ENCODE measurements at places on chromosomes 1 and 21.

GRCh38 chr1:183313063-183313462 lies 105.1 kb downstream of the NMNAT2 start:
- no peak for DNase-seq

DNA sequence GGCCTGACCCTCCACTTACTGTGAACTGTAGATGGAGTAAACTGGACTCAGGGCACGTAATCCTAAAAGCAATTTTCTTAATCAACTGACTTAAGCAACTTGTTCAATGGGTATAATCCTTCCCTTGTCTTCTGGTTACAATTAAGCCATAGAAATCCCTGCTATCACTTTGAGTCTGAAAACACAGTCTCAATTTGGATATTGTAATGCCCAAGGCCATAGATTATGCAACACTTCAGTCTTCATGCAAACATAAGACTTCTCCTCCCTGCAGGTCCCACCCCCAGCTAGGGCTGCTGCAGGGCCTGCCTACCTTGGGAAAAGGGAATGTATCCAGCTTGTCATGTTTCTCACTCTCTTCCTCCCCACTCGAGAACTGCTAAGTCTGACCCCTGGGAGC lies 6.2 kb upstream of the SLC5A9 start:
- DNase-seq: no peak

DNA sequence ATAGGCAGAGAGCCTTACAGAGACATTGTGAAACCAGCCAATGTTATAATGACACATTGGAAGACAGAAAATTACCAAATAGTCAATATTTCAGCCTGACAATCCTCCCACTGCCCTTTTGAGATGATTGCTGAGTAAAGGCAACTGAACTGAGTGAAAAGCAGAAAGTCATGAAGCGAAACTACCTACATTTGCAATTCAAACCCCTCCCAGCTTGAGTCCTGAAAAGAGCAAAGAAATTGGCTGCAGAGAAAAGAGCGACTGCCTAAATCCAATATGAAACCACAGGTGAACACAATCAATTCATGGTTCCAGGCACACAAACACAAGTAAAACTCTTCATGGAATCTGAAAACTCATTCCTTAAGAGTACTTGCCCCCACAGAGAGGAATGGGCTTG lies 143.4 kb upstream of the CHRM3 start:
- no peak for DNase-seq

- DNase-seq: peak; percentile 76
Measured at GRCh38 chr21:44892536-44893277, 19.2 kb upstream of the PTTG1IP start.

- DNase-seq: no peak
Measured at GRCh38 chr1:223006917-223007648, 136.0 kb downstream of the TLR5 start.

DNA sequence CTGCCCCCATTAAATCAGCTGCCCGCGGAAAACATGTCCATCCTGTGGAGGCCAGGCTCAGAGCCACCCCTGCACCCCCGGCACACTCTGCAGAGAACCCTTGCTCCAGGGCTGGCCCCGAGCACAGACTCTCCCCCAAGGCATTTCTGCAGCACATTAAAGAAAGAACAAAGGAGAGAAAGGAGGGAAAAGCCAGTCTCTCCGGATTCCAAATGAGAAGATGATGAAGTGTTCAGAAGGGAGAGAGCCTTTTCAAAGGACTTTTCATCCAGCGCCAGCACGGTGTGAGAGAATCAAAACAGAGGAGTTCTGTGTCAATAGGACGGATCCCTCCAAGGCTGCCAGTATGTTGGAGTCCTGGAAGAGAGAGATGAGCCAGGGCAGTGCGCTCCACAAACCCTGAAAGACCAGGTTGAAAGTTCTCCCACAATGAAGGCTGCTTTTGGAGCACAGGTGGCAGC lies 498.3 kb downstream of the NPHP4 start:
- no peak for DNase-seq

DNA sequence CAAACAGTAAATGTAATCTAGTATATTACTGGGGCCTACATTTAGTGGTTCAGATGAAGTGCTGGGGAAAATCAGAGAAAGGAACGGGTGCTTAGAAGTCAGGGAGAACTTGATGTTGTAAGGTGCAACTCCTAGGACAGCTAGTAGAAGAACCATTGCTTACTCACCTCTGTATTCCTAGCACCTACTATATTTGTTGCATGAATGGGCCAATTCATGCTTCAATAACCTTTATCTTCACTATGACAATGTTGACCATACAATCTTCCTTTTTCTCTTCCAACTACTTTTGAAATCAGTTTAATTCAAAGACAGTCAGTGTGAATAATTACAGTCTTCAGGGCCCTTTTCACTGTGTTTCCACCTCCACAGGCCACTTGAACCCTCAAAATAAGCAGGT lies 125.0 kb upstream of the DMRTA2 start:
- no peak for DNase-seq

DNA sequence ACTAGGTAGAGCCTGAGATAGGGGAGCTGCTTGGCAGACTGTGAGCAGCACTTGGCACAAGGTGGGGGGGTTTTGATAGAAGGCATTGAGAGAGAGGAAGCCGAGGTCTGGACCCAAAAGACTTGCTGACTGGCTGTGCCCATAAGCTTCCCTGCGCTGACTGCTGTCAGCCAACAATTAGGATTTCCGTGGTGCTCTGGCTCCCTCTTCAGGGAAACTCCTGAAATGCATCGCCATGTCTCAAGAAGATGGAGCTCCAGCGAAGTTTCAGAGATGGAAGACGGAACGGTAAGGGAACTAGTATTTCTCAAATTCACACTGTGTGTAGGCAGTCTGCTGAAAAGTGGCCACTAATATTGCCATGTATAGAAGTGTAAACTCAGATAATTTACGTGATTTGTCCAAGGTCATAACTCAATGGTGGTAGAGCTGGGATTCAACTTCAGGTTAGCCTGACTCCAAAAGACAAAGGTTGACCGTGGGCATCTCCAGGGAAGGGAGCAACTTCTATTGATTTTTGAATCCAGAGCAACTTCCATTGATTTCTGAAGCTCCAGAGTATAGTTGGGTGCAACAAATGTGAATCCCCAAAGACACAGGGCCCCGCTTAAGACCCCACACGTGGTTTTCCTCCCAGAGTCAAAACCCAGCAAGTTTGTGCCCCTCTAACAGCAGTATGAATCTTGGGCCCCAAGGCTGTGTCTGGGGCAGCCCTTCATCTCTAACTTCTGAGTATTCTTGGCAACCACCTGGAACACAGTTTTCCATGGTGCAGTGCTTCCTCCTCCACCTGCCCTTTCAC lies 44.5 kb upstream of the CRNN start:
- peak; percentile 65 for DNase-seq

- no peak for DNase-seq
Measured at GRCh38 chr1:1625824-1626206, 6.2 kb upstream of the MMP23B start.

GRCh38 chr1:33972676-33973395 lies 109.0 kb downstream of the HMGB4 start:
- DNase-seq: no peak

DNA sequence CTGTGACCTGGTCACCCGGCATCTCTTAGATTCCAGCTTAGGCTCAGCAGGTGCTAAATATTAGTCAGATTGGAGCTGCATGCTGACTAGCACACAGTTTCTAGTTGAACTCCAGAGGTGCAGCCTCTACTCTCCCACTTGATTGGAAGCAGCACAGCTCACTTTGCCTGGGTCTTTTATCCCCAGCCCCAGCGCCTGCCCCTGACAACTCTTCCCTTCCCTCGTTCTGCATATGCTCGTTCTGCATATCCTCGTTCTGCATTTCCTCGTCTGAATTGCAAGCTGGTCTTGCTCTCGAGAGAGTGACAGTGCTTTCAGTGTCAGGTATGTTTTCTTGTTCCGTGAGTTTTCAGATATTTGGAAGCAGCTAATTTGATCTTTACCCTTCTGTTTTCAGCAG lies 11.7 kb downstream of the COL18A1 start:
- DNase-seq: no peak

- DNase-seq: peak; percentile 94
Measured at GRCh38 chr1:160858097-160858496, 4.6 kb downstream of the CD244 start.

GRCh38 chr1:42340901-42341300 lies 5.9 kb upstream of the FOXJ3 start:
- DNase-seq: no peak

DNA sequence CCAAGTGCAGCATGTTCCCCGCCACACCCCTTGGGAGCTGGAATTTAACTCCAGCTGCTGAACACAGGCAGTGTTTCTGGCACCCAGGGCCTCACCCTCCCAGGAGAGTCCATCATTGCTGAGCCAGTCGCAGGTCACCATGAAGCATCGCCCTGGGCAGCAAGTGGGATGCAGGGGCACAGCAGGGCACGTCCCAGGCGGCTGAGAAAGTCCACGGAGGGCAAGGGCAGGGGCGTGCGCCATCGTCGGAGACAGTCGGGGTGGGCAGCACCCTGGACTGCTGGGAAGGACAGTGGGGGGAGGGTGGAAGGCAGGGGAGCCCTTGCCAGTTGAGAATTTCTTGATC lies 69.2 kb upstream of the PDE9A start:
- no peak for DNase-seq

DNA sequence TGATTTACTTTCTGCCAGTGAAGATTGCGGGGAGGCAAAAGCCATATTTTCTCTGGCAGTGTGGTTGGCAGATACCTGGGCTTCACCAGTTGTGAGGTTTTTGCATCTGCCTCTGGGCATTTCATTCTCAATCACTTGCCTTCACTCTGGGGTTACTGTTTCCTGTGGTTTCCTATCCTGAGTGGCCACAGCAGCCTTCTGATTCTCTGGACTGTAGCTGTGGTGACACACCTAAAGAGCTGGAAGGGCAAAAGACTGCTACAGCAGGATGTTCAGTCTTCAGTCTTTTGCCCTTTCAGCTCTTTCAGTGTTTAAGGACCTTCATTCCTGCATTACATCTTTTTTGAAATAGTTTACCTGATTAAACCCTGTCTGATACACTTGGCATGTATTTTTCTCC lies 50.5 kb upstream of the GPR52 start:
- DNase-seq: no peak

GRCh38 chr1:110956586-110956985 lies 7.1 kb downstream of the LRIF1 start:
- no peak for DNase-seq

DNA sequence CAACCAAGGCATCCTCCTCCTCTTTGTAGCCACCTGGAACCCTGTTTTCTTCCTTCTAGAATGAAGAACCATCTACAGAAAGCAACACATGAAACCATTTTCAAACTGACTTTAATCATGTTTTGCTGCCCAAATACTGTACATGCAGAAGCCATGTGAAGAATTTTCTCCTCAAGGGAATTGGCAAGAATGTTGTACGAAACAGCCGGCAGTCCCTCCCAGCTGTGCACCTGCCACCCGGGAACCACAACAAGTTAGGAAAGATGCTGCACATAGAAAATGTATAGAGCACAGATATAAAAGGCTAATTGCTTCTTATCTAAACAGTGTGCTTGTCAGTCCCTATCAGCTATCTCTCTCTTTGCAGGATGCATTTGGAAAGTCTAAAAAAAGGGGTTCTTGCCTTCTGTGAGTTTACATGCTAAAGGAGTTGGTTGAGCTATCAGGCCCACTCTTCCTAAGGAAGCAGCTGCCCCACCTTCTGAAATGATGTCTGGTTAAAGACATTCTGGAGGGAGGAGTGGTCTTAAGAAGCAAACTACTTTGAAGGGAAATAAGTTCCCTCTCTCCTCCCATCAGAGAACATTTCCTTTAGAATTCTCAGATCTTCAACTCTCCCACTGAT lies 44.8 kb downstream of the RIMS3 start:
- DNase-seq: no peak

DNA sequence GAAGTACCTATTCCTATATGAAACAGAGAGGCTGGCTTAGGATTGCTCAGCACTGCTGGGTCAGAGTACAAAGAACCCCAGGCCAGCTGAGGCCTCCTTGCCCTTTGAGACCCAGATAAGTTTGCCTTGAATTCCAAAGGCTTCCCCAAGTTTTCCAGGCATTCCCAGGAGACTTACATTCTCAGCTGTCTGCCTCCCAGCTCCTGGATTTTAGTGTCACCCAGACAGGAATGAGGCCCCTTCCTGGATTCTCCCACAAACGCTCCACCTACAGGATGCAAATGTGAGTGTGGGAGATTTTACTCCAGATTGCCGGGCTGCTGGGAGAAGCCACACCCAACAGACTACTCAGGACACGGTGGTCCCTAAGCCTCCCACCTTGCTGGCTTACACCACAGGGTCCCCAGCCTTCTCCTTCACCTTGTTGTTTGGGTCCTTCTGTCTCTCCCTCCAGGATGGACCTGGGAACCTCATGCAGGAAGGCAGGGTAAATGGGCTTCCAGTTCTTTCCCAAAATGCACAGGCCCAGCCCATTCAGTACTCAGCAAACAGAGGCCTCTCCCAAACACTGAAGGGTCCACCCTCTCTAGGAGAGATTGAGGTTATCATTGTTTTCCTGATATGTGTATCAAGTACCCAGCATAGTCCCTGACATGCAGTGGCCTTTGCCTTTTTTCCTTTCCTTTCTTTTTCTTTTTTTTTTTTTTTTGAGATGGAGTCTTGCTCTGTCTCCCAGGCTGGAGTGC lies 10.6 kb downstream of the RHBG start:
- DNase-seq: no peak
